Left lobe of liver (tissue), 2 donors: ENCODE measurements at places on chromosomes 4 and X. TPM values are rescaled to one million over a fixed set of nuclear protein-coding genes. Genes with fewer than 3 reads are reported as not detected.

DNA sequence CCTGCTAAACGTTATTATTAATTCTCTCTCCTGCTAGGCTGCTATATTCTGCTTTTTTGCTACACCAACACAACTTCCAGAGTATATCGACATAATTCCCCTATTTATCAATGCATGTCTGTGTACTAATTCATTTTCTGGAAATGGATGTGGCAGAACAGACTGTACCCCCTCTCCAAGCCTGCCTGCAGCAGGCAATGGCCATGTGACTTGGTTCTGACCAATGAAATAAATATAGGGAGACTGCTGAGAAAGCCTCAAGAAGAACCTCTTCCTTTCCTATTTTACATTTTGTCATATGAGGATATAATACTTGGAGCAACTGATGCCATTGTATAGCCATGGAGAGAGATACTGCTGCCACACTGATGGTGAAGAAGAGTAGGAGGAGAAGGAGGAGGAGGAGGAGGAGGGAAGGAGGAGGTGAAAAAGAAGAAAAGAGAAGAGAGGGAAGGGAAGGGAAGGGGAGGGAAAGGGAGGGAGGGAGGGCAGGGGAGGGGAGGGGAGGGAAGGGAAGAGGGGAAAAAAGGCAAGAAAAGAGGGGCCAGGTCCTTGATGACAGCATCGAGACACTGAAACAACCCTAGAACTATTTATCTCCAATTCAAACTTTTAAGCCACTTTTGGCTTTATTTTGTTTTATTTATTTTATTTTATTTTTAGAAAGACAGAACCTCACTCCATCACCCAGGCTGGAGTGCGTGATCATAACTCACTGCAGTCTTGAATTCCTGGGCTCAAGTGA, 57.0 kb upstream of the SPP1 start:
- no peak for DNase-seq

The BEX2 gene
- total RNA-seq: 0.48 TPM

- DNase-seq: no peak
Observed at GRCh38 chrX:46152756-46153155, 392.5 kb downstream of the ZNF674 start.

GRCh38 chr4:158966091-158966490, 136.8 kb upstream of the RAPGEF2 start:
- DNase-seq: no peak

DNA sequence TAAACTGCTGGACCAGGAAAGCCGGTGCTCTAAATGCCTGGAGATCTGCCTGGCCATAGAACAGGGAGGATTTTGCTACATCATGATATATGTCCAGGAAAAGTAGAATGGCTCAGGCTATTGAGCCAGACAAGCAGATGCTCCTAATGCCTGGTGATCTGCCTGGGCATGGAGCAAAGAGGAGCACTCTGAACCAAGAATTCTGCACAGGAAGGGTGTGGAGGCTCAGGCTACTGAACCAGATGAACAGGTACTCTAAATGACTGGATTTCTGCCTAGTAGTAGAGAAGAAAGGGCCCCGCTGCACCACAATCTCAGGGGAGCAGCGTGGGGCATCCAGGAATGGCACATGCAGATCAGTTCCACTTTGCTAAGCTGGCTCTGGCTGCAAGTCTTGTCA, 607.9 kb downstream of the ANKRD50 start:
- DNase-seq: no peak

GRCh38 chr4:8247047-8247930, 22.3 kb upstream of the HTRA3 start:
- DNase-seq: peak; percentile 90

The NPY5R gene
- not detected for total RNA-seq

GRCh38 chrX:155263854-155264628, at the start of gene RAB39B:
Gene RAB39B (minus strand): TSS chrX:155264491. CDS start chrX:155264288, 203 bp downstream.
- peak; percentile 40 for DNase-seq

- DNase-seq: no peak
Observed at GRCh38 chrX:23884427-23885024, 23.2 kb downstream of the APOO start.

- DNase-seq: no peak
Observed at GRCh38 chr4:114250439-114250891, 271.0 kb upstream of the ARSJ start.

DNA sequence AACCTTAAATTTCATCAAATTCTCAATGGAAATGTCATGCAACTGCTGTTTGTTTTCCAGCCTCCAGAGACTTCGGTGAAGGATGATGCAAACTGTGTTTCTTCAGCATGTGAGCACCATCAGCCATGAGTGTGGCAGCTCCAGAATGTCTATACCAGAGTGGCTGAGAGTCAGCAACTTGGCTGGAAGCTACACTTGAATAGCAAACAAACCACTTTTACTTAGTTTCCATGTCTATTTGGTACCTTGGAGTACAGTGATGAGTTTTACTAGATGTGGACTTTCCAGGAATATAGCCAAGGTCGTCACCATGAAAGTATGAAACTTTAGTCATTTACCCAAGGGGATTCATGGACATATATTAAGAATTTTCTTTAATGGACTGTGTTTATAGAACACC, 4.3 kb upstream of the IL21 start:
- no peak for DNase-seq

DNA sequence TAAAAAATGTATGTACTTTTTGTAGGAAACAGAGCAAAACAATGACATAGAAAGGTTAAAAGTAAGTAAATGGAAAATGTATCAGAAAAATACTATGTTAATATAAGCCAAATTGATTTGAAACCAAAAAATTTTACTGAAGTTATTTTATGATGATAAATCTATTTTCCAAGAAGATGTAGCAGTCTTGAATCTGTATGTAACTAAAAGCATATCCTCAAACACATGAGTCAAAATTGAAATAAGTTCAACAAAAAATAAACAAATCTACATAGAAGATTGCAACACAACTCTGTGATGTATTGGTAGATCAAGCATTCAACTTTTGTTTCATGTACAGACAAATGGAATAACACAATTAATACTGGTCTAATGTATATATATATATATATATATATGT, 450.0 kb downstream of the SPRY1 start:
- DNase-seq: no peak

The STK32B gene
- 0.25 TPM for total RNA-seq

The NR3C2 gene
- total RNA-seq: 12.0 TPM

- DNase-seq: no peak
Observed at GRCh38 chr4:7195546-7196287, 3.4 kb downstream of the SORCS2 start.

DNA sequence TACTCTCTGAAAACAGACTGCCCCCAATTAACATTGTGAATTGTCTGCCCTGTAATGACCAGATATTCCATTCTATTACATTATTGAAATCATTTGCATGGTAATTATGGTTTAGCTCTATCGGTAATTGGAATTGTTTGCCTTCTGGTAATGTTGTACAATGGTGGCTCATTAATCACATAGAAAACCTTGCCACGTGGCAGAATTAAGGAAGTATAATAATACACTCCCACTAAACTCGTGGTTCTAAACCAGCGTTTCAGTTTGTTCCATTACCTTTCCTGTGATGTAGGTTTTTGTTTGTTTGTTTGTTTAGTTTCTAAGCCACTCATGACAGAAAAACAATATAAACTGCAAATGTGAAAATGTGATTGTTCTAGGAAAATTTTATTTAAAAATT, 45.1 kb upstream of the TAPT1 start:
- DNase-seq: no peak

DNA sequence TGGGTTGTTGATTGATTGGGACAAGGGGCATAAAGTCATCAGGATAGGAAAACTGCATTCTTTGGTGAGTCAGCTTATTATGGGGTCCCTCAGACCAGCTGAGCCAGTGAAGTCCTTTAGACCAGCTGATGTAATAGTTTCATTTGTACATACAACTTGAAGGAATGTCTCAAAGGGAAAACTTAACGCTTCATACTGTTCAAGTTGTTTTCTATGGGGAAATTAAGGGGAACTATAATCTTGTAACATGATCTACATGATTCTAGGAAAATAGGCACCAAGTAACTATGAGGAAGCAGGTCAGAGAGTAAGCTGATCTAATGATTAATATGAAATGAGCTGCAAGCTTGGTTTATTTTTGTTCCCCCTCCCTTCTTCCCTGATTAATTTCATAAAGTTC, 175.1 kb upstream of the GRID2 start:
- DNase-seq: no peak

The NHSL2 gene
- 1.3 TPM for total RNA-seq

- DNase-seq: no peak
Observed at GRCh38 chr4:78803983-78804382, 27.8 kb downstream of the BMP2K start.
